ENCODE measurements at places on chromosomes 12 and 14.

- DNase-seq: no peak
These were observed 3.7 kb upstream of the SLC15A5 start for GRCh38 chr12:16281157-16281556.

GRCh38 chr14:20935303-20935984 is 19.8 kb upstream of the RNASE2 start:
- no peak for DNase-seq

- DNase-seq: no peak
These were observed 217.0 kb downstream of the KIF26A start for GRCh38 chr14:104355101-104356019.

GRCh38 chr14:68962681-68963080 is 16.4 kb downstream of the ACTN1 start:
- DNase-seq: peak; percentile 72

DNA sequence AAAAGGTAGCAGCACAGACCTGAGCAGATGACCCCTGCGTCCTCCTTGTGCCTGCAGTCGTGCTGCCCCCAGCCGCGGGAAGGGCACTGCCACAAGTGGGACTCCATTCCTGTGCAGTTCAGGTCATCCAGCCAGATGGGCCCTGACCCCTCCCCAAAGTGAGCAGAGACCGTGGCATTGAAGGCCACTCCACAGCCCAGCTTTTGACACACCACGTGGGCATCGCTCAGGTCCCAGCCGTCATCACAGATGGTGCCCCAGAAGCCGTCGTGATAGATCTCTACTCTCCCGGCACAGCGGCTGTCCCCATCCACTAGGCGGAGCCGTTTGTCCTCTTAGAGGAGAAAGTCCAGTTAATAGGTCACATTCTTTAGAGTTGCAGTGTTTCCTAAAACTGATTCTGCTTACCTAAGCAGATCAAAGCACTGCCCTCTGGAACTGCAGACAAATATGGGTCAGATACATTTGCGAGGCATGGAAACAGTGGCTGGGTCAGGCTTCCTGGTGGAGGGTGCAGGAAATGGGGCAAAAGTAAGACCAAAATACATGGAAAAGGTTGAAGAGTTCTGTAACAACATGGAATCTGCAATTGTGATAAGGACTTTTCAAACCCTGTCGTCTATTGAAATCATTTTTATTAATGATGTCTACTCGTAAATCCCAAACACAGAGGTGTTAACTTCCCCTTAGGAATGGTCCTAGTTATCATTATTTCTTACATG is 69.4 kb downstream of the CD163L1 start:
- peak; percentile 78 for DNase-seq

DNA sequence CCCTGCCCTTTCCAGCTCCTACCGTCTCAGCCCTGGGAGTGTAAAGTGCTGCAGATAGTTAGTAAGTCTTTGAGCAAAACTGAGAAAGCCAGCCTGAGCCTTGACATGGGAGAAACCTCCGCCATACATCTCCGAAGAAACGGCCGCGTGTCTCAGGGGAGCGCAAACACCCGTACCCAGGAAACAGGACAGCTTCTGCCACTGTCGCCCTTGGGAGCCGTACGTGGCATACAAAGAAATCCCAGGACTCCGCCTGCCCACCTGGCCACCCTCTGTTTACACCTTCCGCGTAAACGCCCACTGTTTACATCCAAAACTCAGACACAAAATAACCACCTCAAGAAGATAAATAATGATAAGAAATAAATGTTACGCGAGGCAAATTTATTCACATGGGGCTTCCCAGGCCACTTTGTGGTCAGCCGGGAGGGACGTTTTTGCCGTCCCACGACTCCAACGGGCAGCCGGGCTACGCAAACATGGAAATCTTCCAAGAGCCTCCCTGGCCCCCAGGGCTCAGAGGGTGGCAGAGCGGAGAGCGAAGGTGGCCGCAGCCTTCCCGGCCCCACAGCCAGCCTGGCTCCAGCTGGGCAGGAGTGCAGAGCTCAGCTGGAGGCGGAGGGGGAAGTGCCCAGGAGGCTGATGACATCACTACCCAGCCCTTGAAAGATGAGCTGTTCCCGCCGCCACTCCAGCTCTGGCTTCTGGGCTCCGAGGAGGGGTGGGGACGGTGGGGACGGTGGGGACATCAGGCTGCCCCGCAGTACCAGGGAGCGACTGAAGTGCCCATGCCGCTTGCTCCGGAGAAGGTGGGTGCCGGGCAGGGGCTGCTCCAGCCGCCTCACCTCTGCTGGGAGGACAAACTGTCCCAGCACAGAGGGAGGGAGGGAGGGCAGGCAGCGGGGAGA is at the start of gene BDKRB2:
Gene BDKRB2, plus strand, starts transcription at position 689 of the 908 bp plus-strand sequence. CDS start 32,269 bp downstream, outside the sequence.
- peak; percentile 71 for DNase-seq

All from NCI-H82 (cell line).